MG63 (cell line): ENCODE measurements at places on chromosomes 11 and 22. TPM values are rescaled to one million over a fixed set of nuclear protein-coding genes. Genes with fewer than 3 reads are reported as not detected.

The NLRP14 gene
- total RNA-seq = 0.12 TPM in 1 of 2 replicates, not detected in the other

The SNX15 gene
- total RNA-seq = 11.2 and 18.5 TPM in 2 replicates

The MMP27 gene
- total RNA-seq = not detected in 2 replicates

The TNKS1BP1 gene
- total RNA-seq = 39.4 and 86.8 TPM in 2 replicates

The CCDC73 gene
- total RNA-seq = not detected in 2 replicates

The LTO1 gene
- 24.6 and 67.6 TPM in 2 replicates for total RNA-seq

The C11orf91 gene
- total RNA-seq = not detected in 2 replicates

The SPON1 gene
- not detected in 2 replicates for total RNA-seq

The TUBA8 gene
- total RNA-seq = 0.46 and 3.8 TPM in 2 replicates

The USP2 gene
- 2.1 TPM in 1 of 2 replicates, not detected in the other for total RNA-seq

The MAPK8IP1 gene
- total RNA-seq = 2.6 and 15.5 TPM in 2 replicates

The MMP11 gene
- 2.0 and 4.9 TPM in 2 replicates for total RNA-seq

The ELFN2 gene
- total RNA-seq = 0.07 TPM in 1 of 2 replicates, not detected in the other

The MUC6 gene
- total RNA-seq = not detected in 2 replicates

The SPDYC gene
- not detected in 2 replicates for total RNA-seq

The DEPDC7 gene
- 4.8 and 6.2 TPM in 2 replicates for total RNA-seq

The C22orf42 gene
- not detected in 2 replicates for total RNA-seq

The TSPAN32 gene
- total RNA-seq = 4.3 and 6.0 TPM in 2 replicates

The CCDC134 gene
- total RNA-seq = 2.7 and 14.0 TPM in 2 replicates

The OR4D9 gene
- total RNA-seq = not detected in 2 replicates

The ADAMTS15 gene
- total RNA-seq = 1.2 and 2.1 TPM in 2 replicates

The TSKU gene
- total RNA-seq = 4.8 and 8.2 TPM in 2 replicates

The CABP4 gene
- 0.26 and 3.0 TPM in 2 replicates for total RNA-seq
